DMS 273 treated with DMSO at 0.1 percent for 48 hours (cell line): ENCODE measurements at places on chromosomes 6 and 20.
A peak's percentile ranks its signal among the peaks of the same experiment; 100 is the strongest.

- DNase-seq, result no peak
Measured at GRCh38 chr20:63120808-63121090, 95.2 kb downstream of the YTHDF1 start.

DNA sequence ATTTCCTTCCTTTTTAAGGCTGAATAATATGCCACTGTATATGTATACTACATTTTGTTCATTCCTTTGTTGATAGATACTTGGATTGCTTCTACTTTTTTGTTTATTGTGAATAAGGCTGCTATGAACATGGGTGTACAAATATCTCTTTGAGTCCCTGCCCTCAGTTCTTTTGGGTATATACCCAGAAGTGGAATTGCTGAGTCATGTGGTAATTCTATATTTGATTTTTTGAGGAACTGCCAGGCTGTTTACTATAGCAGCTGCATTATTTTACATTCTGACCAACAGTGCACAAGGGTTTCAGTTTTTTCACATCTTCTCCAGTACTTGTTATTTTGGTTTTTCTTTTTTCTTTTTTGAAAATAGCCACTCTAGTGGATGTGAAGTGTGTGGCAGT, 34.1 kb downstream of the CDS2 start:
- no peak for DNase-seq

DNA sequence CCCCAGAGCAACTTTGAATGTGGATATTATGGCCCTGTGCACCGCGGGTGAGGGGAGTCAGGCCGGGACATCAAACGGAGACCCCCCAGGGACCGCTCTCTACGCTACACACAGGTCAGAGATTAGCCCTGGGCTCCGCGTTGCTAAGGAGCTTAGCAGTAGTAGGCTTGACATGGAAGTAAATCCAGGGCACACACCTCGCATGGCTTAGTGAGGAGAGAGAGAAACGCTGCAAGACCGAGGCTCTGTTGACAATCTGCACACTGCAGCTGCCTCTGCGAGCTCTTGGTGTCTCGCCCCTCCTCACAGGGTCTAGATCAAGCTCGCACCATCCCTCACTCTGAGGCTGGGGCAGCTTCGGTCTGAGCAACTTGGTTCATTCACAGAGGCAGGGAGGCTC, 116.1 kb upstream of the CDH4 start:
- no peak for DNase-seq

GRCh38 chr20:47784599-47785310, 526 bp downstream of the SULF2 start:
- peak; percentile 31 for DNase-seq

GRCh38 chr6:21426841-21427490, 166.6 kb upstream of the SOX4 start:
- no peak for DNase-seq

DNA sequence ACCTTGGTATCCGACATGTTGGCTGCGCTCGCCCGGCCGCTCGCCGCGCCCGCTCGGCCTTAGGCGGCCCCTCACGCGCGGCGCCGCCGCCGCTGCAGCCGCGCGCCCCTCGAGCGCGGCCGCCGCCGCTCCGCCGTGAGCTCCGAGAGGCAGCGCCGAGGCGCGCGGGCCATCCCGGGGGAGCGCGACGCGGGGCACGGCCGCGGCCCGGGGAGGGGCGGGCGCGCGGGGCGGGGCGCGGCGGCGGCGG, at the start of gene KIF13A:
KIF13A (minus strand) TSS at position 189 of the 250 bp plus-strand sequence; CDS start at position 17, 172 bp downstream.
- DNase-seq, result no peak

- no peak for DNase-seq
Measured at GRCh38 chr6:122361314-122361979, 38.0 kb upstream of the HSF2 start.

- DNase-seq, result peak; percentile 23
Measured at GRCh38 chr6:149934249-149935156, 7.3 kb upstream of the ULBP2 start.

- peak; percentile 6 for DNase-seq
Measured at GRCh38 chr6:105402090-105402938, 568 bp downstream of the PREP start.

GRCh38 chr6:166201878-166202277, 34.2 kb upstream of the TBXT start:
- no peak for DNase-seq

- DNase-seq, result no peak
Measured at GRCh38 chr20:63794614-63795013, 36.5 kb downstream of the ZBTB46 start.

- no peak for DNase-seq
Measured at GRCh38 chr6:43851204-43851865, 81.3 kb downstream of the VEGFA start.
